ENCODE measurements at places on chromosomes 11 and 22. TPM values are rescaled to one million over a fixed set of nuclear protein-coding genes. Genes with fewer than 3 reads are reported as not detected.

The HEPN1 gene
- not detected for total RNA-seq

The POLR2L gene
- 31.2 TPM for total RNA-seq

The NLRP6 gene
- 22.3 TPM for total RNA-seq

The MPPED2 gene
- total RNA-seq: not detected

The PLAAT4 gene
- total RNA-seq: 96.2 TPM

The OR8U1 gene
- not detected for total RNA-seq

The PEX16 gene
- total RNA-seq: 60.2 TPM

The MRGPRX3 gene
- not detected for total RNA-seq

The CAPN5 gene
- total RNA-seq: 5.6 TPM

The NXPE4 gene
- total RNA-seq: not detected

The OR2D2 gene
- not detected for total RNA-seq

The SLC16A8 gene
- total RNA-seq: not detected

The SHANK3 gene
- 0.16 TPM for total RNA-seq

The CLMP gene
- total RNA-seq: 0.46 TPM

The TRIM29 gene
- total RNA-seq: not detected

The P4HA3 gene
- total RNA-seq: not detected

The CCT8L2 gene
- total RNA-seq: not detected

The MPEG1 gene
- total RNA-seq: 5.7 TPM

The OR51B4 gene
- not detected for total RNA-seq

The ZNF408 gene
- 16.6 TPM for total RNA-seq

The SAC3D1 gene
- total RNA-seq: 8.6 TPM

The DTX4 gene
- 0.22 TPM for total RNA-seq

The PRDM11 gene
- total RNA-seq: 5.7 TPM

The OR4A5 gene
- total RNA-seq: not detected

The PRR5 gene
- total RNA-seq: 44.4 TPM

The C11orf16 gene
- total RNA-seq: not detected

The PCNX3 gene
- 50.4 TPM for total RNA-seq

The CTSC gene
- total RNA-seq: 44.5 TPM

The MS4A4E gene
- not detected for total RNA-seq

The PHOX2A gene
- not detected for total RNA-seq

The RASGRP2 gene
- 577 TPM for total RNA-seq

The PKDREJ gene
- total RNA-seq: not detected

The SLCO2B1 gene
- total RNA-seq: 0.61 TPM

The ELF5 gene
- not detected for total RNA-seq

The MMP8 gene
- total RNA-seq: not detected

The OR51I2 gene
- total RNA-seq: not detected

The FUT4 gene
- total RNA-seq: 5.6 TPM

The AQP11 gene
- total RNA-seq: 1.1 TPM

The SHISA8 gene
- not detected for total RNA-seq
